ENCODE measurements at places on chromosomes 13 and 19. TPM values are rescaled to one million over a fixed set of nuclear protein-coding genes. Genes with fewer than 3 reads are reported as not detected.

GRCh38 chr13:91291078-91291477, 56.4 kb upstream of the MIR17HG start:
- DNase-seq, result no peak

Gene ZNF534
- 0.18 TPM for total RNA-seq

Gene CAMSAP3
- not detected for total RNA-seq

GRCh38 chr13:79290595-79291244, 115.3 kb downstream of the RBM26 start:
- DNase-seq, result no peak

DNA sequence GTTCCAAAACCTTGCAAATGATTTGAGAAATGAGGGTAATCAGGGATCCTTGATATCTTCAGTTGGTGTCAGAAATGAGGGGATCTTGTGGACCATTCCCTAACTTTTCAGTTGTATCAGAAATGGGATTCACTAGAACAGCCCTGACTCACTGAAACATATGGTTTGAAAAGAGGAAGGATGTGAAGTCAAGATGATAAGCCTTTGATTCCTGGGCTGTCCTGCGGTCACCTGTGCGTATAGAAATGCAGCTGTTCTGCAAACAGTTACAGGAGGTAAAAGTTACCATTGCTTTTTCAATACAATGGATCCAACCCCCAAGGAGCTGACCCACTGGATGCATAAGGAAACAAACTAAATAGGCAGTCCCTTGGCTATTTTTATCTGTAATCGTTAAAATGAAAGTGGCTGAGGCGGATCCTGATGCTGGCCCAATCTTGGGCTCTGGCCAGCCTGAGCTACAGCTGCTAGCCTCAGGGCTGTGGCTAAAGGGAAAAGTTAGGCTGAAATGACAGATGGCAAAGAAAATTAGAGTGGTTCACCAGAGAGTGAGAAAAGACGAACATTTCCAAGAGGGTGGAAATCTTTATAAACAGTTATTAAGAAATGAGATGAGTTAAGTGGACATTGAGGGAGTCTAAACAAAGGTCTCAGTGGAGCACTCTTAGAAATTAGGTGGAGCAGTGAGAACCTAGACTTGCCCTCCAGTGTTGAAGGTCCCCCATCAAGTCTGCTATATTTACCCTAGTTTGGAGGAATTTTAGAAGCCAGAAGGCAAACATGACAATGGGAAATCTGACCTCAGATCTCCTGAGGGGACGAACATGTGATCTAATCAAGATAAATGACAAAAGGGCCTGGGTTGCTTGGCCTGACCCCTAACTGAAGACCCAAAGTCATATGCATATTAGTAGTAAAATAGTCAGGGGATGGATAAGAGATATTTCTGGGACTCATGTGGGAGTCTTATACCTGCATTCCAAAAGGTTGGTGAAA, 7.6 kb downstream of the SIGLECL1 start:
- no peak for DNase-seq

GRCh38 chr13:109483284-109483683, 303.1 kb downstream of the IRS2 start:
- DNase-seq, result no peak

Gene CPAMD8
- total RNA-seq, result 7.4 TPM

DNA sequence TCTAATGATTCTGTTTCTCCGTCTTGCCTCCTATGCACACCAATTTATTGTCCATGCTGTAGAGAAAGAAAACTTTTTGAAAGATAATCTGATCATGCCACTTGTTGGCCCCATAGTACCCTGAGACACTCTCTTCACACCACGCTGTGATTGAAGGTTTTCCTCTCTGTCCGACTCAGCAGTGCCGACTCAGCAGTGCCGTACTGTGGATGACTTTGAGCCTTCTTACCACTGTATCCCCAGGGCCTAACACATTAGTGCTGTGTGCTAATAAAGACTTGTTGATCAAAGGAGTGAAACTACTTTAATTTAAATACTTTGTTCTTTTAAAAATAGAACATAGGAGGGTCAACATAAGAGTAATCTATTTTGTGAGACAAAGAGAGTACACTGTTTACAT, 429.6 kb downstream of the KLF12 start:
- DNase-seq, result no peak

Gene XAB2
- total RNA-seq, result 29.6 TPM

Gene RASIP1
- 8.1 TPM for total RNA-seq

Gene GRIN2D
- total RNA-seq, result 0.09 TPM

DNA sequence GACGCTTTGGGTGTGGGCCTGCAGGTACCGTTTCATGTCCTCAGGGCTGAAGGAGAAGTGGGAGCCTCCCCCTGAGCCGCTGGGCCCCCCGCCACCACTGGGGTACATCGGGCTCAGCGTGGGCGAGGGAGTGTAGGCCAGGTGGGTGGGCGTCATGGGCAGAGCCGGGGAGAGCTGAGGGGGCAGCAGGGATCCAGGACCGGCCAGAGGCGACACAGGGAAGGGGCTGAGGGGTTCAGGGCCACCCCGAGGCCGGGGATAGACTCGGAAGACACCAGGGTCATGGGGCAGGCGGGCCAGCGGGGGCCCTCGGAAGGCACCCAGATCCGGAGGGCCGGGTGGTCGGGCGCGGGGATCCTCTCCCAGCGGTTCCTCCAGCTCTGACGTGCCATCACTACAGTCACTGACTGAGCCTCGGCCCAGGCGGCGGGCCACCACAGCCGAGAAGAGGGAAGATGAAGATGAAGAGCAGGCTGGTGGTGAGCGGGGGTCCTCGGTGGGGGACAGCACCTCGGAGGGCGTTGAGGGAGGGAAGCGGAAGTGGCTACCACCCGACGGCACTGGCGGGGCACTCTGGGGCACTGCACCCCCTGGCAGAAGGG, 5.7 kb downstream of the ERF start:
- DNase-seq, result no peak
